Fibroblast of the conjunctiva (primary cell): ENCODE measurements at places on chromosomes 1 and 21.

- no peak for DNase-seq
These were observed 1107.1 kb upstream of the TMPRSS15 start for GRCh38 chr21:19510653-19511052.

DNA sequence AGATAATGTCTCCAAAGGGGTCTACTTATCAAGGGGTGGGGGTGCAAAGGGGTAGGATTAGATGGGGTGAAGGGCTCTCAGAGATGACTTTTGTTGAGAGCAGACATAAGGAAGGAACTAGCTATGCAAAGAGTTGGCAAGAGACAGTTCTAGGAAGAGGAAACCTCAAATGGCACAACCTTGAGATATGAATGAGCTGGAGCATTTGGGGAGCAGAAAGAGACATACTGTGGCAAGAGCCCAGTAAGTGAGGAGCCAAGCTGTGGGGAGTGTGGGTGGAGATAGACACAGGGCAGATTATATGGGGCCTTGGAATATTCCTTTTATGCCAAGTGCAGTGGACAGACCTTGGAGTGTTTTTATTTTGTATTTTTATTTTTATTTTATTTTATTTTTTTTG is 84.8 kb upstream of the BTG3 start:
- DNase-seq = no peak

DNA sequence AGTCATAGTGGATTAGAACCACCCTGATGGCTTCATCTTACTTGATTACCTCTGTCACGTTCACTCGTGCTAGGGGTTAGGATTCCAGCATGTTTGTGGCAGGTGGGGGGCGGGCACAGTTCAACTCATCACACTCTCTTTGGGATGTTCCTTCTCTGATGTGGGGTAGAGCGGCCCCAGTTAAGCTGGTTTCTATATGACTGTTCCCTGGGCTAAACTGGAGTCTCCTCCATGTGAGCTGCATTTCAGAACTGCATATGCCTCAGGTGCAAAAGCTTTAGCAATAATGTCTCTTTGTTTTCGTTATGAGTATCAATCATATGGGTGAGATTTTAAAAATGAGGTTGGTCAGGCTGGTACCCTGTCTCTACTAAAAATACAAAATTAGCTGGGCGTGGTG is 393.2 kb downstream of the RPS6KC1 start:
- no peak for DNase-seq

- DNase-seq = no peak
These were observed 46.9 kb downstream of the PTP4A2 start for GRCh38 chr1:31891280-31891679.

- DNase-seq = no peak
These were observed 272.9 kb upstream of the C1orf174 start for GRCh38 chr1:4172644-4173599.

GRCh38 chr1:7899741-7900140 is 40.9 kb downstream of the TNFRSF9 start:
- DNase-seq = no peak

- DNase-seq = no peak
These were observed 55.6 kb downstream of the DDR2 start for GRCh38 chr1:162687870-162688269.
